ENCODE measurements at places on chromosomes 2 and 18.

- no peak for DNase-seq
Measured at GRCh38 chr2:177244244-177244771, 20.2 kb downstream of the NFE2L2 start.

- no peak for DNase-seq
Measured at GRCh38 chr2:192194265-192194865, 368 bp downstream of the TMEFF2 start.

- no peak for DNase-seq
Measured at GRCh38 chr2:177812713-177813396, 259.7 kb downstream of the PDE11A start.

GRCh38 chr2:99461828-99462483 is 27.9 kb downstream of the REV1 start:
- no peak for DNase-seq

DNA sequence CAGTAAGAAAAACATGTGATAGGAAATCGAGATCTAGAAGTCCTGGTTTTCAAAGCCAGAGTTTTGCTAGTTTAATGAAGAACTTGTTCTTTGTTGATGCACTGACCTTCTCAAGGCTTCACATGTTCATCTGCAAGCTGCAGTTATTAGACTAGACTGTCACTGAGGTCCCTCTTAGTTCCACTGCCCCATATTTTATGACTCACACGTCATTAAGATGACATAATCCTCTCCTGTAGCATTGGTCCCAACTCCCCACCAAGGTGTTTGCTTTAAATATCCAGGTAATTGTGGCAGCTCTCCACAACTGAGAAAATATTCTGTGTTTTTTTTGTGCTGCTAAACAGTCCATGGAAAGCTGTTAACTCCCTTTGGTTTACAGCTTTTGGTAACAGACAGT is 149.7 kb downstream of the MREG start:
- no peak for DNase-seq

GRCh38 chr2:85601771-85602475 is 575 bp downstream of the TMEM150A start:
- DNase-seq = no peak

DNA sequence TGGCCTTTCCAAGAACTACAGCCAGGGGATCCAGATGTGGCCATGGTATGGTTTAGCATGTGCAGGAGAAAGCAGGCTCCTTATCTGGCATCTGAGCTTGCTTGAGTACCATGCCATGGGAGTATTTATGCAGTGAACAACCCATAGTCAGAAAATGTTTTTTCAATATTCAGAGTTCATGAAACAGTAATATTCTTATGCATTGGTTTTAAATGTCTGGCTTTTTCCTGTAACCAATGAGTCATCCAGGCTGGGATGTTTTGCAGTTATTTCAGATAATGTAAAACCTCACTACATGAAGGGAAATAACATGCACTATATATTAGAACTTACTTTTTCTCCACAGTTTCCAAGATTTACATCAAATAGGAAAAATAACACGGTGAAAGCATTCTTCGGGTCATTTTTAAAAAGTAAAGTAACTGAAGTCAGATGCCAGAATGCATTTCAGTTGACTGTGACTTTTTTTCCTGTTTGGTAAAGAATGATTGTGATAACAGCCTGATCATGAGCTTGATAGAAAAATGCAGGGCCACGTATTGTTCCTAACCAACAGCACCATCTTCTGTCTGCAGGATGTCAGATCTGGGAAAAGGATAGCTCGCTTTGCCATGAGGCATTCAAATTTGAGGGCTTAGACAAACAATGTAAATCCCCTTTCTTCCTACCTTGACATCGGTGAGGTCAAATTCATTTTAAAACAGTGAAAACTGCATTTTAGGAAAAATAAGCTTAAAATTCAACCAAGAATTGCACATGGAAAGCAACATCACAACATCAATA is 152.8 kb downstream of the DSC3 start:
- DNase-seq = no peak

GRCh38 chr2:224405841-224406370 is 4.0 kb upstream of the FAM124B start:
- DNase-seq = no peak

- DNase-seq = no peak
Measured at GRCh38 chr18:21389283-21389682, 147.3 kb downstream of the GREB1L start.

DNA sequence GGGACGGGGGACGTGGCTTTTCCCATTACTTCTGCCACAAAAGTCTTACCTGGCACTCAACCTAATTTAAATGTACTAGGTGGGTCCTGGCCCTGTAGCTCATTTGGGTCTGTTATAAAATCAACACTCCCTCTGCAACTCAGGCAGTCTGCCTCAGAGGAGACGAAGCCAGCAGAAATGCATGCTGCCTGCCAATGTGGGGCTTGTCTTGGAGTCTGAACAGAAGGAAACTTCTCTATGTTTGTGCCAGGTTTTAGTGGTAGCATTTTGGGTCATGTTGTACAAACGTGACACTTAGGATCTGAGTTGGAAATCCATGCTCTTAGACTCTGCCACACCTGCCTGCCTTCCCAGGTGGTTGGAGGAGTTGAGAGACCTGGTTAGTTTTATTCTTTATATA is 292.5 kb upstream of the FAM98A start:
- DNase-seq = no peak

- DNase-seq = no peak
Measured at GRCh38 chr18:5982332-5982731, 87.0 kb upstream of the TMEM200C start.

GRCh38 chr2:66667301-66667700 is 232.4 kb downstream of the MEIS1 start:
- no peak for DNase-seq

DNA sequence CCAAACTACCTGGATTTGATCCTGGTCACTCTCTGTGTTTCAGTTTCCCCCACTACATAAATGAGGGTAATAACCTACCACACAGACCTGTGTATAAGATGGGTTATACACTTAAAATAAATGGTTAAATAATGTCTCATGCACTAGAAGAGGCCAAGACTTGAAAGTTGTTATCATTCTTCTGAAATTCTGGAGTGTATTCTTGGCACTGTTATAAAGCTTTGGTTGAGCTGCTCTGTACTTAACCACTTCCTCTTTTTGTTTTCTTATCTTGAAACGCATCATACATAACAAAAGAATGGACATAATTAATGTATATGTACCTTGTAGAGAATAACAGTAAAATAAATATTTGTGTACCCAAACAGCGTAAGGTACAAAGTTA is 281.0 kb downstream of the AFF3 start:
- no peak for DNase-seq

GRCh38 chr2:46025081-46025480 is 272.1 kb upstream of the EPAS1 start:
- no peak for DNase-seq

GRCh38 chr2:160278879-160279177 is 78.8 kb upstream of the ITGB6 start:
- DNase-seq = no peak

GRCh38 chr2:128317181-128317898 is 1.3 kb downstream of the HS6ST1 start:
- no peak for DNase-seq

DNA sequence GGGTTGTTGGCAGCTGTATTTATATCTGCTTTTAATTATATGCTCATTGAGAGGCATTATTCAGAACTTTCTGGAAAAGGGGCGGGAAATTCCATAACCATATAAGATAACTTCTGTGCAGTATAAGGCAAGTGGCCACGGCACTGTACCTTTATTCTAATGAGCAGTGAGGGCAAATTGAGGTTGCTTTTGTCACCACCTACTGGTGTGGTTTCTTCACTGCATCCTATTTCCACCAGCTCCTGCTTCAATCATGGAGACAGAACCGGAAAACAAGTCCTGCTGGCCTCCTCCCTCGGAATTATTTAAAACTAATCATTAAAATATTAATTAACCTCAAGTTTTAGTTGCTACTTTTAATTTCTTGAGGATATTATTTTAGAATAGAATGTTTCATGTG is 759.4 kb downstream of the CBLN2 start:
- DNase-seq = no peak

GRCh38 chr2:206867006-206867405 is 72.3 kb upstream of the CPO start:
- DNase-seq = no peak

DNA sequence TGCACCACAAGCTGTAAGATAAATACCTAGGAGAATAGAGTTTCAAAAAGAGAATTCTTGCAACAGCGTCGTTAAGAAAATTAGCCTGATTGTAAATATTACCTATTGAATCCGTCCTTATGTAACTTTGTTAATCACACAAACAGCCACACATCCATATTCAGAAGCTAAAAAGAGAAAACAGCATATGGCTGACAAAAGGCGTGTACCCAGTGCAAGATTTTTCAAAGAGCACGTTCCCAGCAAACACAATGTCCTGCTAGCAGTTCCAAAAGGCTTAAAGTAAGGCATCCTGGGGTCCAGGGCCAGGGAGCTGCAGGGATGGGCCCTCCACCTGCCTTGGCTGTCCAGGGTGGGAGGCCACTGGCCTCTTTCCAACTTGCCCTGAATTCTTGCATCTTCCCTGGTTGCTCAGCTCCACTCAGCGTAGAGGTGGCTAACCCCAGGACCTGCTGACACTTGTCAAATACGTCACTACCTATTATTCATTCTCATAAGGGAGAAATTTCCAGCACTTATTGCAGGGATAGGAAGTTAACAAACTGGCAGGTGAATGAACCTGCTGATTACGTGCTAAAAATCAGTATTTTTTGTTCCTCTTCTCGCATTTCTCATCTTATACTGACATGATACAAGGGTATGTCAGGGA is 102.1 kb upstream of the NEDD4L start:
- no peak for DNase-seq

DNA sequence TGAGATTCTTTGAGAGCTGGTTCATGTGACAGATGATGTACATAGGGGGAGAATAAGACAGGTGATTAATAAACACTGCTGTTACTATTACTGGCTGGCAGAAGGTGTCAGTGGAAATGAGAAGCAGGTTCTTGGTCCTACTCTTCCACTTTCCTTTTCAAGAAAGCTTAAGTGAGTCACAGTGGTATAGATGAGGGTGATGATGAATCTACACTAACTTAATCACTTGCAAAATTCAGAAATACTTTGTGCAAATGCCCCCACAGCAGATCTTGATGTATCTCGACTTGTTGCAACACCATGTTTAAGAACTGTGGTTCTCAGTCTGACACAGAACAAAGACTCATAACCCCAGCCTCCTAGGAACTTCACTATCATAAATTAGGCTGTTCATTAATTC is 35.9 kb upstream of the MGAT5 start:
- no peak for DNase-seq

GRCh38 chr2:30445266-30445821 is 1.7 kb upstream of the LCLAT1 start:
- DNase-seq = no peak

DNA sequence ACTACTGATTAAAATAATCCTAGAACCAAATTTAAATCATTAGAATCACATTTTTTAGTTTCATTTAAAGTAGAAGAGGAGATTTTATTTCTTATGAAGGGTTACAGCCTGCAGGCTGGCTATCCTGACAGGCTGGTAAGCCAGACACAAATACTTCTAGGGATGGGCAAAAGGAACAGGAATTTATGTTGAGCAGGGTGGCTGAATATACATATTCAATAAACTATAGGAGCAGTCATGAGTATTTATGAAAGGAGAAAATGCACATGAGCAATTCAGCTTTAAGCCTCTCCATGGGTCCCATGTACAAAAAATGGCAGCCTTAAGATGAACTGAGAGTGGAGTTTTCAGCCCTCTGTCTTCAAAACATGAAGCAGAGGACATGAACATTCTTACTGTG is 182.4 kb downstream of the CTNNA2 start:
- DNase-seq = no peak

DNA sequence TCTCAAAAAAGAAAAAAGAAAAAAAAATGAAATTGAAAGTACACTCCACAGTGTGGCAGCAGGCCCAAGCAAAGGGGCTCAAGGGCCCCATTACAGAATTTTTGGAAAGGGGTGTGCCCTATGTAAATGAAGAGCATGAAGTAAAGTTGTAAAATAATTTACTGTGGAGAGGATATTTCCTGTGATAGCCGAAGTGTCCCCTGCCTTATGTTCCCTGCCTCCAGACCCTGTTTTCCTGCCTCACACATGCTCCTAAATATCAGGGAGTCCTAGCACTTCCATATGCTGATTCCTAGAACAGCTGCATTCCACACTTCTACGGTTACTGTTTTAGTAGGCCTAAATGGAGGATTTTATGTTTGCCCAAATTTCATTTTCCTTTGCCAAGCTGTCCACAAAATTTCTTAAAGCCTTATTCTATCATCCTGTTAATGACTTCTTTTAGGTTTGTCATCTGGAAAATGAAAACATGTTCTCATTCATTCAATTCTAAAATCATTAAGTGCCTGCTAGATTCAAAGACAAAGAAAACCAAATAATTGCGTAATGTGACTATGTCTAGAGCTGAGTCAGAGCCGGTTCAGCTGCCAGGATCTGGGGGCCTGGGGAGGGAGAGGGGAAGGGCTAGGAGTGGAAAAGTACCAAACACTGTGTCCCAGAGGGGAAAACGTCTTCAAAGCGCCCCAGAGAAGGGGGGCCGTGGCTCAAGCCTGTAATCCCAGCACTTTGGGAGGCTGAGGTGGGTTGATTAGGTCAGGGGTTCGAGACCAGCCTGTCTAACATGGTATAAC is 25.9 kb upstream of the IMPA2 start:
- DNase-seq = no peak

- DNase-seq = no peak
Measured at GRCh38 chr2:113376253-113376912, 61.1 kb upstream of the ZNG1B start.

DNA sequence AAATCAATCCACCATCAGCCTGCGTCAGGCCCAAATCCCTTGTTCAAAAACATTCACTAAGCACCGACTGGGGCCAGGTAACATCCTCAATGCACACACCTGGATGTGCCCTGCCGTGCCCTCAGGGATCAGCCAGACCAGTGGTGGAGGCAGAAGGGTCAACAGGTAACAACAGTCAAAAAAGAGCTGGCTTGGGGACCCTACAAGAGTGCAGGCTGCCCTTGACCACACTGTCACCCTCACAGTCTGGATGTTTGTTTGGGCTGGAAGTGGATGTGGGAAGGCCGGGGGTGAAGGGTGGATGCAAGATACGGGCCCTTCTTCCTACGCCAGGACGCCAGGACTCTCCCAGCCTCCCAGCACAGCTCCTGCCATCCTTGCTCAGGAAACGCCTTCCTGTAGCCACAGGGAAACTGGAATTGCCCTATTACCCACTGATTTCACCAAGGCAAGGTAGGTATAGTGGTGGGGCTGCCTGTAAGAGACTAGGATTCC is 2.7 kb downstream of the BIN1 start:
- no peak for DNase-seq

GRCh38 chr2:188456114-188456909 is 164.6 kb downstream of the GULP1 start:
- DNase-seq = no peak

- DNase-seq = no peak
Measured at GRCh38 chr2:65026154-65026553, 30.1 kb upstream of the CEP68 start.

DNA sequence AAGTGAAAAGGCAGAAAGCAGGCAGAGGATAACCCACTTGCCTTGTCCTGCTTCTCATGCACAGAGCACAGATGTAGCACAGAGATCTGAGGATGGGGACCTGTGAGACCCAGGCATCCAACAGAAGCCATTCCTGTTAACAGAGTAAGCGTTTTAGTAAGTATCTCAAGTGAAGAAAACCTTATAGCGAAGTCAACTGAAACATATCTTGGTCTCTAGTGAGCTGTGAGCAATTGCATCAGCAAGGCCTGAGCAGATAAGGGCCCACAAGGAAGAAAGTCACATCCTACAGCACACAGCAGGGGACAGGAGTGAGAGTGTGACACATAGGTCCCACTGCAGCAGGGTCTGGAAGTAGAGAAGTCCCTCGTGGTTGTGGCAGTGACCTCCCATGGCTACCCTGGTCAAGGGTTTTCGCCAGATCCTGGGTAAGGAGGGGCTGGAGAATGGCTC is 248.7 kb upstream of the TNP1 start:
- no peak for DNase-seq
